ENCODE measurements at places on chromosomes 7 and 10.

GRCh38 chr7:13279854-13280435 is 592.5 kb downstream of the ARL4A start:
- peak; percentile 31 for DNase-seq

DNA sequence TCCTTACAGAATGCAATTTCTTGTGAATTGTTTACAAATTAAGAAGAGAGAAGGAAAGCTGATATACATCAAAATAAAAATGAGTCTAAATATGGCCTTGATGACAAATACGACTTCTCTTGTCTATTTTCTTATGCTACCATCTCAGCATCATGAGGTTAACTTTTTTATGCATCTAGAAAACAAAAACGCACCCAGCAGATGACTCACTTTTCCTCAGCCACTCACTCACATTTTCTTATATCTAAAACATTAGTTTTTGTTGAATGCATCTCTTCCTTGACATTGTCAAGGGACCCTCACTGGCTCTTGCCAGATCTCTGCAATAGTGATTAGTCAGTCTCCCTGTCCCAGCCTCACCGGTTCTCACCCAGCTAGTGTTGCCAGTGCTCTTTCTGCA is 256.4 kb upstream of the SLC26A5 start:
- no peak for DNase-seq

GRCh38 chr7:146479040-146479439 is 362.4 kb downstream of the CNTNAP2 start:
- no peak for DNase-seq

DNA sequence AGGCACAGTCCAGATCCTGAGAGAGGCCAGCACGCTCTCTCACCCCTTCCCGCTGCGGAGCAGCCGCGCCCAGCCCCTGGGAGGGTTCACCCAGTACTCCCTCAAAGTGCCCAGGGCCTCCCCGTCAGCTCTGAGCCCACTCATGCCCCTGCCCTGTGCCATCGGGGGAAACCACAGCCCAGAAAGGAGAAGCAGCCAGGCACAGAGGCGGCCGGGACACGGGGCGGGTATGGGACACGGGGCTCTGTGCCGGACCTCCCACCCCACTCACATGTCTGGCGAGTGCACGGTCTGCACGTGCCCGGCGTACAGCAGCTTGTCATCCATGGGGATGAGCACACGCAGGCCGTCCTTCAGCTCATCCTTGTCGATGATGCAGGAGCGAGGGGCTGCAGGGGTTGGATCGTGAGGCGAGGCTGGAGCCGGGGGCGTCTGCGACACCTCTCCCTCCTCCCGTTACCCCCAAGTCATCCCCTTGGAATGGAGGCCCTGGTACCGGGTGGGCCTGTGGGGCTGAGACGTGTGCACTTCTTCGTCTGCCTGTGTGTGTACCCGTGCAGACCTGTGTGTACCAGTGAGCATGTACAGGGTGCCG is 38.2 kb downstream of the SLC29A4 start:
- DNase-seq = no peak

- DNase-seq = no peak
These were observed 1.7 kb downstream of the PLEKHS1 start for GRCh38 chr10:113753020-113753692.

GRCh38 chr10:75649466-75649865 is 218.0 kb downstream of the LRMDA start:
- DNase-seq = no peak

DNA sequence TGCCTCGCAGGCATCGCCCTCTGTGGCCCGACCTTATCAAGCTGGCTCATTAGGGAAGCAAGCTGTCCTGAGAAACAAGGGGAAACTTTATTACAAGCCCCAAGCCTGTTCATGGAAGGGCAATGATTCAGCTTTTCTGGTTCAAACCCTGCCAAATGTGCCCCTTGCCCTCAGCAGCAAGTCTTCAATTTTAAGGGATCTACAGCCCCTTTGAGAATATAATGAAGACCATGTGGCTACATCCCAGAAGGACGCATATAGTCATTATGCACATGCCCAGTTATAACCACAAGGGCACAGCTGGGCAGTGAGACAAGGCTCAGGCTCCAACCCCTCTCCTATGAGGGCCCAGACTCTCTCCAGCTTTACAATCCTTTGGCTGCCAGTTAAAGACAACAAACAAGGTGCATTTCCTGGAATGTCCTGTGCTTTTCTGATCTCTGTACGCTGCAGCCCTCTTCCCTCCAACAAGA is 56.7 kb downstream of the DDC start:
- DNase-seq = no peak

DNA sequence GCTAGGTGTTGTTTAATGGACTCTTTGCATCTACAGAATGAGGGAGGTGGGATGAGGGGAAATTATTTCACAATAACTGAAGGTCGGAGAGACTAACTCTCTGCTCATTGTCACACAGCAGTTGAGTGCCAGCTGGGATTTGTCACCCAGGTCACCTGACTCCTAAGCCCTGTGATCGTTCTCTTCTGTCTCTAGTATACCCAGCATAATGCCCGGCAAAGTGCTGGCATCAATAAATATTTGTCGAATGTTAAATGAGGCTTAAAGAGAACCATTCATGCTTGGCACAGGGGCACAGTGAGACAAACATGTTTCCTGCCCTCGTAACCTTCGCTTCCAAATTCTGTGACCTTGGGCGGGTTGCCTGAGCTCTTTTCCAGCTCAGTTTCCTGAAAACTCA is 70.8 kb downstream of the TCF7L2 start:
- DNase-seq = no peak

GRCh38 chr7:84194484-84195271 is at the start of gene SEMA3A:
SEMA3A (minus strand) TSS chr7:84194789; CDS start chr7:84194586, 203 bp downstream.
- DNase-seq = peak; percentile 6

DNA sequence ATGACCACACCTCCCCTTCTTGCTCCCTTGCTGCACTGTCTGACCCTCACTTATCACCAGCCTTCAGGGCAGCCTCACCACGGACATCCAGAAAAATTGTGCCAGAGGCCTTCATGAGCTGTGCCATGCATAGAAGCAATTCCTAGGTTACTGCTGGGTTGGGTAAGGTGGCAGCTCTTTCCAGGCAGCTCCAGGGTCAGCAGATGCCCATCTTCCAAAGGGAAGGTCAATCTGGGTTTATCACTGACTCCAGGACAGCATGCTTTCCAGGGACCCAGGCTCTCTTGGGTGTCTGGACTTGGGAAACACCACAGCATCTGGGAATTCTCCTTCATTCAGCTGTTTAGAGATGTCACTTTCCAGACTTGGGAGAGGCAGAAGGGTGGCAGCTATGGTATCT is 188.9 kb upstream of the CXCL12 start:
- no peak for DNase-seq

- DNase-seq = no peak
These were observed 182.2 kb downstream of the ST7 start for GRCh38 chr7:117135553-117135891.

GRCh38 chr7:89145801-89146200 is 350.3 kb upstream of the TEX47 start:
- DNase-seq = no peak

DNA sequence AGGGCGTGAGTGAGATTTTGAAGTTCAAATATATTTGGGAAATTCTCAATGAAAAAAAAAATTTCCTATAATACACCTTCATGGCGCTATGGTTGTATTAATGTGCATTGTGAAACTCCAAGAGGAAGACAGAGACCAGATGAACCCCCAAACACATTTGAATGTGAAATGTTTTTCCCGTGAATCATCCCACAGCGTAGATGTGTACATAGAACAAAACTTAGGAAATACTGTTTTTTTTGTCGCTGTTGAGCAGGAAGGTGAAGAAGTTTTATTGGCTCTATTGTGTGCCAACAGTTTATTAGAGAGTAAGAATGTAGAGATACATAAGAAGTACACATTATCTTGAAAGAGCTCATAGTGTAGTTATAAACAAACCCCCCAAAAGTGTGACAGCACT is 134.0 kb downstream of the KCND2 start:
- no peak for DNase-seq

DNA sequence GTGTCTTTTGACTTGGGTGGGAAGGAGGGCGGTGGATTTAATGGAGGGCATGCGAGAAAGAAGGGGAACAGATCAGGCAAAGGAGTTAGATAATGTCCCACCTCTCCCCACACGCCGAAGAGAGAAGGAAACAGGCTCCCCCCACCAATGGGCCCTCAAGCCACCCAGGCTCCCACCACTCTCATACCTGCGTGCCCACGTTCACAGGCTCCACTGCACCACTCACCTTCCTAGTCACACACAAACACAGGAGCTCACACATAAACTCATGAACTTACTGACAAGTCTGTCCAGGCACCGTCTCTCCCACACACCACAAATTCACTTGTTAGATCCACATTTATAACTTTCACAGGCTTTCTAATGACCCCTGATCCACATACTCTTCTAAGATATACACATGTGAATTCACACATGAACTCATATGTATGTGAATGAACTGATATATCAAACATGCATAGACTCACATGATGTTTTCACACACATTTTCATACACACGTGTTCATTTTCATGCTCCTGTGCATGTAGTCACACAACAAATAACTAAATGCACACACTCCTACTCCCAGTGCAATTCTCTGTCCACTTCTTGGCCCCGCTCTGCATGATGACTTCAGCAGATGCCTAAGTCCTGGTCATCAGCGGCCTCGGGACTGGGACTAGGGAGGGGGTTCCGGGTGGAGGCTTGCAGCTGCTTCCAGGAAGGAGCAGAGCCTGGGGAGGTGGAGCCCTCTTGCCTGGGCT is 1.5 kb downstream of the LZTS2 start:
- no peak for DNase-seq

- no peak for DNase-seq
These were observed 17.7 kb upstream of the IFIT1B start for GRCh38 chr10:89360157-89360556.

GRCh38 chr7:27636326-27637006 is 26.2 kb downstream of the HIBADH start:
- DNase-seq = no peak

DNA sequence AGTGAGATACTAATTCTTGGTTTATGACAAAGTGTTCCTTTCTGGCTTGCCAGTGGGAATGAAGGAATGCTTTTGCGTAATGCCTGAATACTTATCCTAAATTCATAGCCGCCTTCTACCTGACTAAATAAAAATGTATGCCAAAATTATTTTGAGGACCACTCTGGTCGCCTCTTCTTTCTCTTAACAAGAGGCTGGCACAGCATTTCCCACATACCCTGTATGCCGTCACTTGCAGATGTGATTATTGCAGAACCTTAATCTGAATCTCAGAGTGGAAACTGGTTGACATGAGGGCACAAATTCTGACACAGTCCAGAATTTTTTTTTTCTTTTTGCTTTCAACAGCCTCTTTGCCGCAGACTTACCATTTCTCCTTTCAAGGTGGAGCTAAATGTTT is 124.6 kb upstream of the GLCCI1 start:
- no peak for DNase-seq

GRCh38 chr10:101035314-101035713 is 4.3 kb downstream of the SFXN3 start:
- no peak for DNase-seq

GRCh38 chr10:61835069-61835945 is 66.2 kb upstream of the ARID5B start:
- peak; percentile 19 for DNase-seq

DNA sequence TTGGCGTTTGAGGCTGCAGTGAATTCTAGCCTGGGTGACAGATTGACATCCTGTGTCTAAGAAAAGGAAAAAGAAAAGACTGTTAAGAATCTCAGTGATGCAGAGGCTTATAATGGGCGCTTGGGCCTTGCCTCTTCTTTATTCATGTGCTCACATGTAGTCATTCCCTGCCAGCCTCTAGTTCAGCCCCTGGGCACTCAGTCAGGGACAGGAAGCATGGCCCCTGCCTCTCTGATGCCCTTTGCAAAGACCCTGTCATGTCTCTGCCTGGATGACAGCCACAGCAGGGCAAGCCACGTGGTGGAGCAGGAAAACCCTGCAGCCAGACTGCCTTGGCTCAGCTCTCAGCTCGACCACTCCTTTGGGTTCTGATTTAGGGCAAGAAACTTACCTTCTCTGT is 368.9 kb downstream of the RPS24 start:
- no peak for DNase-seq

DNA sequence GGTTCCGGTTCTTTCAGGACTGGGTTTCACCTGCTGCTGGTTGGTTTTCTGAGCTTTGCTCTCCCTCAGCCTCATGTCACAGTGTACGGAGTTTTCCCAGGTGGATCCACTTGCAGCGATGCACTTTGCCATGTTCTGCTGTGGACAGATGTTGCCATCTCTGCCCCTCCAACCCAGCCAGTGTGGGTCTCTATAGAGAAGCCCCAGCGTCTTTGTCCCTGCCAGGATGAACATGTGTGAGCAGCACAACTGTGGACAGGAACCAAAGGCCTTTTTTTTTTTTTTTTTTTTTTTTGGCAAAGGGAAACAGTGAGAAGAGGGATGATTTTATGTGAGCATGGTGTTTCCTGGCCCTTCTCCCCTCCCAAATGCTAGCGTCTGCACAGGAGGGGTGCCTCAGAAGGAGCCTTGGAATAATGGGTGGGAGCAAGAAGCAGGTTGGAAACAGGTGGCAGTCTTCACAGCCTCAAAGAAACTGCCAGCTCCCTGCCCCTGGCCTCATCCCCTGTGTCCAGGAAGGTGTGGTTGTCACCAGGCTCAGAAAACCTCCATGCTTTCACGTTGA is 106.5 kb downstream of the RPS24 start:
- no peak for DNase-seq

DNA sequence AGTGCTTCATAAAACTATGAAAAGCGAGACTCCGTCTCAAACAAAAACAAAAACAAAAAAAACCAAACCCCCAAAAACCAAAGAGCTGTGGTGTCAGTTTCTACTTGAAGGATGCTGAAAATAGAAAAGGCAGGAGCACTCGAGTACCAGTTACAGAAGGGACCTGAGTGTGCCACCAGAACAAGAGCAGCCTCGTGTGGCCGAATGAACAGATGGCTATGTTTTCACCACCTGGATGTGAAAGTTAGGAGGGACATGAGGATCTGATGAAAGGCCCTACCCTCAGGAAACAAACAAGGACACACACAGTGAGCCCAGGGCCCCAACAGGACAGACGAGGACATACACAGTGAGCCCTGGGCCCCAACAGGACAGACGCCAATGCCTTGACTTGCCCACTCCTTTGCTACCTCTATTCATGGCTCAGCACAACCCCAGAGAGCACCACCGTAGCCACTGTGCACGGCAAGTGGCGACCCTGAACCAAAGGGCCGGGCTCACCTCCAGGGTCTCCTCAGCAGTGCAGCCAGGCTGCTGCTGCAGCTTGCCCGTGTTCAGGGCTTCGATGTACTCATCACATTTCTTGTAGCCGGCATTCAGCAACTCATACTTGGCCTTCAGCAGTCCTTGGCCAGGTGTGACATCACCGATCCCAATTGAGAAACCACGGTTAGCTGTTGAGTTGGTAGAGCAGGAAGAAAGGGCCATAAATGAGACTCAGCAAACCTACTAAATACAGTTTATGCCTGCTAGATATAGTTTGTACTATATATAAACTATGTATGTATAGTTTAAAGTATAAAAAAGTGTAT is 24.9 kb downstream of the POLR3A start:
- DNase-seq = no peak

GRCh38 chr10:103921750-103922195 is 3.8 kb upstream of the STN1 start:
- peak; percentile 20 for DNase-seq

DNA sequence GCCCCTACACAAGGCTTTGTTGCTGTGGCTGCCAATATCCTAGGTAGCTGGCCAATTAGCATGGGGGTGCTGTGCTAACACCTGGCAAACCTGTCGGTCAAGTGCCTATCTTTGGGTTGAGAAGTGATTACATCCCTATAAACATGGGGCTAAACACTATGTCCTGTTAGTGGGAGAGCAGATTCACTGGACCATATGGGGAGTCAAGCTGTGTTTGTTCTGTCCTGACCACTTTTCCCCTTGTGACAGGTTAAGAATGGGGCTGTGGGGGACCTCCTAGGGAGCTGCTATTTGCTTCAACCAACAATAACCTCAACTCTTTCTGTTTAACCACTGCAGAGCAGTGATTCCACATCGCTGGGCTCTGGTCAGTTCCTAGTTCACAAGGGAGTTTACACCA is 151.5 kb upstream of the AOAH start:
- DNase-seq = no peak

Data from CD4-positive, alpha-beta T cell treated with Interleukin-2 at 100 ng/mL for 4 hours (primary cell).